ENCODE measurements at places on chromosomes 12 and 14.

DNA sequence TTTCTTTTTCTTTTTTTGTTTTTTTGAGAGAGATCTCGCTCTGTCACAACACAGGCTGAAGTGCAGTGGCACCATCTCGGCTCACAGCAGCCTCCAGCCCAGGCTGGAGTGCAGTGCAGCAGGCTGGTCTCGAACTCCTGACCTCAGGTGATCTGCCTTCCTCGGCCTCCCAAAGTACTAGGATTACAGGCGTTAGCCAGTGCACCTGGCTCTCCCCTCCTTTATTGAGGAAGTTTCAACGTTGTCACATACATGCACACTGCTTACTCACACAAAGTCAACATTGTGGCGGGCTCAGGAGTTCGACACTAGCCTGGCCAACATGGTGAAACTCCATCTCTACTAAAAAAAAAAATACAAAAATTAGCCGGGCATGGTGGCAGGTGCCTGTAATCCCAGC lies 32.0 kb downstream of the EAPP start:
- H3K27ac ChIP-seq = no peak overlapping the region
- H3K27me3 ChIP-seq = no peaks in the 10 kb centered on the region
- H3K36me3 ChIP-seq = no peaks in the 10 kb centered on the region
- no peak for DNase-seq
- no peaks in the 10 kb centered on the region for H3K4me1 ChIP-seq
- no peak overlapping the region for H3K4me3 ChIP-seq

DNA sequence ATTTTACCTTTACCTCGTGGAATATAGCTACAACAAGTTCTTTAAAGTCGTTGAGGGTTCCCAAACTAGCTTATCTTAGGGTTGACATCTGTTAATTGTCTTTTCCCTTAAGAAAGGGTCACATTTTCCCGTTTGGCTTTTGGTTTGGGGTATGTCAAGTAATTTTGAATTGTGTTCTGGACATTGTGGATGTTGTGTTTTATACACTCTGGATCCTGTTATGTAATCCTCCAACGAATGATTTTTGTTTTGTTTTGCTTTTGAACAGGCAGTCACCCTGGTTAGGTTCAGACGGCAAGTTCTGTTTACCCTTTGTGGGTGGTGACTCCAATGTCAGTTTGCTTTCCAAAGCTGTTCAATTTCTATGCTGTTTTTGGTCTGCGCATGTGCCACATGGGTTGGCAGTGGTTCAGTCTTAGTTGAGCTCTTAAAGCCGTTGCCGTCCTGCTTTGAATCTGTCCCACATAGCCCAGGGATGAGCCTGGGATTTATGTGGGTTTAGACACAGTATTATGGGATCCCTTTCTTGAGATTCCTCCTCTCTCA lies 84.8 kb downstream of the TESC start:
- H3K4me1 ChIP-seq = no peaks in the 10 kb centered on the region
- peaks cover 8% of the 10 kb centered on the region for H3K36me3 ChIP-seq
- no peak for DNase-seq
- no peaks in the 10 kb centered on the region for H3K27me3 ChIP-seq
- H3K27ac ChIP-seq = no peak overlapping the region

DNA sequence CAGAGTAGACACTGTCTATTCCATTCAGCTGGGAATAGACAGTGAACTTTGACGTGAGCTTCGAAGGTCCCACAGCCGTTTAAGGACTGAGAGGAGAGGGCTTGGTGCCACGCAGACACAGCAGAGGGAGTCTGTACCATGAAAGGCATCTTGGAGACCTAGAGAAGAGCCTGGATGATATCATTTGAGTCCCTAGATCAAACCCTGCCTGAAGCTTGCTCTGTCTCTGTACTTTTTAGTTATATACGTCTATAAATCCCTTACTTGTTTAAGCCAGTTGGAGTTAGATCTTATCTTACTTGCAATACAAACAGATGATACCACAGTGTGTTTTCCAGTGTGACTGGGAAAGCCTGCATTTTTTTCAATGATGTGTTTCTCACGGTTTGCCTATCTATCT lies 128.9 kb upstream of the RTL1 start:
- H3K4me1 ChIP-seq = no peaks in the 10 kb centered on the region
- H3K4me3 ChIP-seq = no peak overlapping the region
- no peak overlapping the region for H3K27ac ChIP-seq
- no peaks in the 10 kb centered on the region for H3K27me3 ChIP-seq
- no peak for DNase-seq
- no peaks in the 10 kb centered on the region for H3K36me3 ChIP-seq

DNA sequence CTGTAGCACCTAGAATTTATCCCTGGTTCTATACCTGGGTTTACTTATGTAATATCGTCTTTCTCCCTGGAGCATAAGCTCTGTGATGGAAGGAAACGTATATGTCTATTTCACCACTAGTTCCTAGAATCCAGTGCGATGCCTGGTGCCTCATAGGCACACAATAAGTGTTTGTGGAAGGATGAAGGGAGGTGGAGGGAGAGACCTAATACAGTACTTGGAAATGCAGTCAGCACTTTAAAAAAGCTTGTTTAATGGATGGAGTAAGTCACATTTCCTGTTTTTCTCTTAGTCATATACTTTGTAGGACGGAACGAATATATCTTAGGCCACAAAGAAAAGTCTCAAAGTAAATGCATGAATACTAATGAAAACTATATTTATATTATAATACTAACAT lies 186.5 kb upstream of the HMGA2 start:
- no peaks in the 10 kb centered on the region for H3K4me1 ChIP-seq
- no peak overlapping the region for H3K27ac ChIP-seq
- H3K4me3 ChIP-seq = no peak overlapping the region
- DNase-seq = no peak

- H3K4me3 ChIP-seq = no peak overlapping the region
- H3K27me3 ChIP-seq = peaks cover 64% of the 10 kb centered on the region
- no peak overlapping the region for H3K27ac ChIP-seq
- no peak for DNase-seq
These were observed 5.4 kb downstream of the SIX6 start for GRCh38 chr14:60514378-60514740.

- no peak overlapping the region for H3K4me3 ChIP-seq
- peak overlapping the region; percentile 8 for H3K27ac ChIP-seq
- DNase-seq = peak; percentile 92
- H3K4me1 ChIP-seq = peaks cover 25% of the 10 kb centered on the region
- no peaks in the 10 kb centered on the region for H3K27me3 ChIP-seq
- no peaks in the 10 kb centered on the region for H3K36me3 ChIP-seq
These were observed 77.6 kb downstream of the ZFP36L1 start for GRCh38 chr14:68714991-68715924.

- H3K27me3 ChIP-seq = no peaks in the 10 kb centered on the region
- no peaks in the 10 kb centered on the region for H3K36me3 ChIP-seq
- DNase-seq = no peak
- H3K4me3 ChIP-seq = no peak overlapping the region
- peaks cover 6% of the 10 kb centered on the region for H3K4me1 ChIP-seq
- no peak overlapping the region for H3K27ac ChIP-seq
These were observed 73.2 kb upstream of the BICD1 start for GRCh38 chr12:32033406-32033805.

DNA sequence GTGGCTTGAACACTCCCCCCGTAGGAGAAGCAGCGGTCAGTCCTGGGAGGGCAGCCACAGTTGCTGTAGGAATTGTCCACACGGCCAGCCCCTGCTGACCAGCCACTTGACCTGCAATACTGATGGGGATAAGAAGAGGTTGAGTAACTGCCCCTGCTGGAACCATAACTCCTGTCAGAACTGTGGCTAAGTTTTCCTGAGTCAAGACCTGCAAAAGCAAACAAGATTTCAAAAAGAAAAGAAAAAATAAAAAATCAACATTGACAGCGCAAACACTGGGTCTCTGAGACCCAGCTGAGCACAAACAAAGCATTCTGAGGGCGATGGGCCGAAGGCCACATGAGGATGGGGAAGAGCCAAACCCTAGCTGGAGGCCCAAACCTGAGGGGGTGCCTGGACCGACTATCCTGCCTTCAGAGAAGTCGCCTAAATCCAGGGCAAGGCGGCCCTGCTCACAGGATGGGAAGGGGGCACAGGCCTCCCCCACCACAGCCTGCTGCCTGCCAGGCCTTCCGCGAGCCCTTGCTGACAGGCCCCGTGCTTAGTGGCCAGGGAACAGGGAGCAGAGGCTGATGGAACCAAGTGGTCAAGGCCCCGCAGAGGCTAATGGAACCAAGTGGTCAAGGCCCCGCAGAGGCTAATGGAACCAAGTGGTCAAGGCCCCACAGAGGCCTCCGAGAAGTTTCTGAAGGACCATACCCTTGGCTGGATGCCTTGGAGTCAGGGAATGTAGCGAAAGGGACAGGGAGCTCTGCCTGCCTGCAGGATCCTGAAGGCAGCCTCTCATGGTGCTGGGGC lies 19.1 kb downstream of the POU6F1 start:
- no peaks in the 10 kb centered on the region for H3K27me3 ChIP-seq
- H3K4me3 ChIP-seq = no peak overlapping the region
- no peaks in the 10 kb centered on the region for H3K4me1 ChIP-seq

GRCh38 chr12:124018539-124018938 lies 45.5 kb downstream of the ZNF664 start:
- H3K4me3 ChIP-seq = no peak overlapping the region
- no peaks in the 10 kb centered on the region for H3K27me3 ChIP-seq
- no peaks in the 10 kb centered on the region for H3K36me3 ChIP-seq
- no peaks in the 10 kb centered on the region for H3K4me1 ChIP-seq
- no peak overlapping the region for H3K27ac ChIP-seq

DNA sequence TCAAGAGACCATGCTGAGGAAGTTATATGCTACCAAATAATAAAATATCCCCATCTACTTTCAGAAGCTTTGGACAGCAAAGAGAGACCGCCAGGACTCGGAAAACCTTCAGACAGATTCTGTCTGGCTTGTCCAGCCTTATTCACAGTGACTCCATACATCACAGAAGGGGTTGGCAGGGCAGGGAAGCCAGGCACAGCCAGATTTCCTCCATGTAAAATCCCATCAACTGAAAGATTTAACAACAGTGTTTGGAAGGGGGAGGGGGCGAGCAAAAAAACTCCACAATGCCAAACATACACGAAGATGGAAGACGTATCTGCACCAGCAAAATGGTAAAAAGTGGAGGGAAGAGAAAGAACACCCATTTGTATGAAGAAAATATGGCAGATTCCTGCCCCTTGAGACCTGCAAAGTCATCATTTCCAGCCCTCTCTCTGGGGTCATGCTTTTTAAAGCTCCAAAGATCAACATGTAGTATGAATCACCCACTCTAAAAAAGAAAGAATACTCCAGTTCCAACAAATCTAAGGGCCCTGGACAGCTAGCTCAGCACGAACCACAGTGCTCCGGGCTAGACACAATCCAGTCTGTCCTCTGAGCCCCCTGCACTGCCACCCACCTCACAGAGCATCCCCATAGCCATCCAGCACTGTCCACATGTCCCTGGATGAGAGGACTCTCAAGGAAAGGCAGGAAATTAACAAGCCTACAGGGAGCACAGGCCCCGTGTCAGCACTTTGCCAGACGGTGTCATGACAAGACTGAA lies 116.4 kb downstream of the DICER1 start:
- H3K36me3 ChIP-seq = no peaks in the 10 kb centered on the region
- H3K27ac ChIP-seq = no peak overlapping the region
- no peaks in the 10 kb centered on the region for H3K27me3 ChIP-seq
- no peak overlapping the region for H3K4me3 ChIP-seq
- no peaks in the 10 kb centered on the region for H3K4me1 ChIP-seq

DNA sequence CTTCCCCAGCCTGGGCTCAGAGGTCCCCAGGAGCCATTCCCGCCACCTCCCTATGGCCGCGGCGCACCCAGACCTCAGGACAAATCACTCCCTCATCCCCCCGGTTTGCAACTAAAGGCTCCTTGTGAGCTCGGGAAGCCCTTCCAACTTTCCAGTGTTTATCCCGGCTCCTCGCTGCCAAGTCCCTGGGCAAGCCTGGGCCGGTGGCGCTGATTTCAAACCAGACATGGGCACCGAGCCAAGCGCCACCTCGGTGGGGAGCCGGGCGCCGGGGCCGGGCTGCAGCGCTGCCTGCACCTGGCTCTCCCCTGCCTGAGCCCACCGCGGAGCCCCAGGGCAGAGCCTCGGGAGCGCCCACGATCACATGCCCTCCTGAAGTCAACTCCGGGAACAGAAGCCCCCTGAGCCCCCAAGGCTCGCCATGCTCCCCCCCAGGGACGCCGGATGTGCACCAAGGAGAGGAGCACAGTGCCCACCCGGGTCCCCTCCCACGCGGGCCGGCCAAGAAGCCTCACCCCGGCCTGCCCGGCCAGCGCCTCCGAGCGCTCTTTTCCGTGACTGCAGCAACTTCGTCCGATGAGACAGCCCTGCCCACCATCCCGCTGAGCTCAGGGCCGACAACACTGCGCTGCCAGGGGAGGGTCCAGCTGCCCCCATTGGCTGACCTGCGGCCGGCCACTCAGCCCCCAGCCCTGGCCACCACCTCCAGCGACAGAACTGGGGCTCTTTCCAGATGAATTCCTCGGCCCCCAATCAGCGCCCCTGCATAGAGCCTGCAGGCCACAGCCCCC lies 50.0 kb downstream of the NCOR2 start:
- no peak overlapping the region for H3K4me3 ChIP-seq
- no peaks in the 10 kb centered on the region for H3K27me3 ChIP-seq
- peaks cover 37% of the 10 kb centered on the region for H3K4me1 ChIP-seq
- DNase-seq = no peak
- no peak overlapping the region for H3K27ac ChIP-seq
- H3K36me3 ChIP-seq = peaks cover 8% of the 10 kb centered on the region

- H3K4me1 ChIP-seq = no peaks in the 10 kb centered on the region
- no peaks in the 10 kb centered on the region for H3K27me3 ChIP-seq
- DNase-seq = no peak
These were observed 261.9 kb upstream of the LRIG3 start for GRCh38 chr12:59182191-59182590.

DNA sequence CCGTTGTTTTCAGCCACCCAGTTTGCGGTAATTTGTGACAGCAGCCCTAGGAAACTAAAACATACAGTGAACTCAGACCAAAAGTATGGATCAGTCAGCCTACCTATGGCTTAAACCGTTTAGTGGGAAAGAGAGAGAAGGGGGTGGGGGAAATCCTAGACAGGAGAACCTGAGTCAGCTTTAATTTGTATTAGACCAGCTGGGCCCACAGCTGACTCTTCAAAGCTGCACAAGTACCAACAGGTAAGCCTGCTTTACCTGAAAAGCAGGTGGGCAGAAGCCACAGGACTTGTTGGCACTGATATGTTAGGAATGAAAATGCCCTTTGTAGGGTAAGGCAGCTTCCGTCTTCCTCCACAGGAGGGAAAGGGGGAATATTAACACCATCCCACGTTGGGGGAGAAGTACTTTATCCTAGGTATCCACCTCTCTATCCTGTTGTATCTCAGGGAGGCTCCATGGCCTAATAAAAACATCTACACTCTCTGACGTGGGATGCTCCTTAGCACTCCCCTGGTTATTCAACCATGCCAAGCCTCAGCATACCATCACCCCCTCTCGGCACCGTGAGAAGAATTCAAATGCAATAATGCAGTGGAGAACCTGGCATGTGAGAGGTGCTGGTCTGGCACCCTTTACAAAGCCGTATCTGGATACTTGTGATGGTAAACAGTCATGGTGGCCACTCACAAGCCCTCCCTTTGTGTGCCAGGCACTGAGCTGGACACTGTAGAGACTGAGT lies 70.3 kb downstream of the STON2 start:
- no peaks in the 10 kb centered on the region for H3K27me3 ChIP-seq
- H3K36me3 ChIP-seq = no peaks in the 10 kb centered on the region
- no peak for DNase-seq
- H3K27ac ChIP-seq = no peak overlapping the region
- H3K4me3 ChIP-seq = no peak overlapping the region

Data from trophoblast cell (in vitro differentiated cells and primary cell).